ENCODE measurements at places on chromosomes 16 and 17.

DNA sequence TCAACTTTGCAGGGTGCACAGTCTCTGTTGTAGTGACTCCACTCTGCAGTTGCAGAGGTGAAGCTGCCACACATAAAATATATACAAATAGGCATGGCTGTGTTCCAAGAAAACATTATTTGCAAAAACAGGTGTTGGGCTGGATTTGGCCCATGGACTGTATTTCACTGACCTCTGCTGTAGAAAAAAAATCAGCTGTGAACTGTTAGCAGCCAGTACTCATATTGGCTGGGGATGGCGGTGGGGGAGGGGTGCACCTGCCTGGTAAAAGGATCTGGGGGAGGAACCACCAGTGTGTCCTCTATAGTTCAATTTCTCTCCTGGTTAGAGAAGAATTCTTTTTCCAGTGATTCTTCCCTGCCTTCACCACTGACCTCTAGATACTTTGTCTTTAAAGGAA, 50.0 kb downstream of the SHISA9 start:
- peaks cover 2% of the 10 kb centered on the region for H3K27me3 ChIP-seq
- no peak overlapping the region for H3K27ac ChIP-seq
- H3K36me3 ChIP-seq = no peaks in the 10 kb centered on the region
- no peak for DNase-seq
- H3K4me1 ChIP-seq = no peaks in the 10 kb centered on the region

- H3K4me3 ChIP-seq = no peak overlapping the region
- no peak for DNase-seq
- no peaks in the 10 kb centered on the region for H3K4me1 ChIP-seq
- no peak overlapping the region for H3K27ac ChIP-seq
- no peaks in the 10 kb centered on the region for H3K36me3 ChIP-seq
These were observed 25.5 kb upstream of the LRRC75A start for GRCh38 chr17:16517477-16517876.

- H3K4me1 ChIP-seq = peaks cover under 1% of the 10 kb centered on the region
- H3K4me3 ChIP-seq = no peak overlapping the region
- H3K27ac ChIP-seq = no peak overlapping the region
- H3K27me3 ChIP-seq = no peaks in the 10 kb centered on the region
- H3K36me3 ChIP-seq = peaks cover 59% of the 10 kb centered on the region
These were observed 5.5 kb upstream of the RAPGEFL1 start for GRCh38 chr17:40171750-40172149.

DNA sequence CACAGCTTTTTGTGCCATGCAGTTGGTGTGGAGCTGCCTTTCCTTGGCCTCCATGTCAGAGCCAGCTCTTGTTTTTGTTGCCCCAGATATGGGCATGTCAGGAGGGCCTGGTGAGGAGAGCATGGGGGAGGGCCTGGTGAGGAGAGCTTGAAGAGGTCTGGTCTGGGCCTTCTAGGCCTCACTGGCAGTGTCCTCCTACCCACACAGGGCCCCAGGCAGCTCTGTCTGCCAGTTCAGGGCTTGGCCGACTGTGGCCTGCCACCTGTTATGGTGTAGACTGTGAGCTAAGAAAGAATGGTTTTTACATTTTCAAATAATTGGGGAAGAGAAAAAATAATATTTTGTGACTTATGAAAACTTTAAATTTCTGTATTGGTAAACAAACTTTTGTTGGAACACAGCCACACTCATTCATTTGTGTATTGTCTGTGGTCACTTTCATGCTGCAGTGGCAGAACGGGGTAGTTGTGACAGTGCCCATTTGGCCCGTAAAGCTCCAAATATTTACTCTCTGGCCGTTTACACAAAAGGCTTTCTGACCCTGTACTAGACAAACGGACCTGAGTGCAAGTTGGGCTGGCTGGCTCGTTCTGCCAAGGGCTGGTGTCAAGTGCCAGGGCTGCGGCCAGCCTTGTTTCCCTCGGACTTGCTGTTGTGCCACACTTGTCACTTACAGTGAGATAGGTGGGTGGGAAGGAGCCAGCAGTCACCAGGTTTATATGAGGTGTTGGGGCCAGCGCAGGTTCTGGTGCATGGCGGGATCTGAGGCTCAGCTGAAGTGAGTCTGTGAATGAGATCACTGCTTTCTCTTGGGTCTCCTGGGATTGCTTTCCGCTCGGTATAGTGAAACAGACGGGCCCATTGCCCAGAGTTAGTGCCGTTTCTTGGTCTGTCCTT, 18.2 kb downstream of the PGS1 start:
- H3K27ac ChIP-seq = no peak overlapping the region
- no peaks in the 10 kb centered on the region for H3K4me1 ChIP-seq
- no peak for DNase-seq
- peaks cover 84% of the 10 kb centered on the region for H3K36me3 ChIP-seq

- H3K4me1 ChIP-seq = no peaks in the 10 kb centered on the region
- DNase-seq = no peak
- H3K27ac ChIP-seq = no peak overlapping the region
- H3K36me3 ChIP-seq = no peaks in the 10 kb centered on the region
- no peak overlapping the region for H3K4me3 ChIP-seq
These were observed 10.3 kb downstream of the NUPR1 start for GRCh38 chr16:28528463-28528867.

DNA sequence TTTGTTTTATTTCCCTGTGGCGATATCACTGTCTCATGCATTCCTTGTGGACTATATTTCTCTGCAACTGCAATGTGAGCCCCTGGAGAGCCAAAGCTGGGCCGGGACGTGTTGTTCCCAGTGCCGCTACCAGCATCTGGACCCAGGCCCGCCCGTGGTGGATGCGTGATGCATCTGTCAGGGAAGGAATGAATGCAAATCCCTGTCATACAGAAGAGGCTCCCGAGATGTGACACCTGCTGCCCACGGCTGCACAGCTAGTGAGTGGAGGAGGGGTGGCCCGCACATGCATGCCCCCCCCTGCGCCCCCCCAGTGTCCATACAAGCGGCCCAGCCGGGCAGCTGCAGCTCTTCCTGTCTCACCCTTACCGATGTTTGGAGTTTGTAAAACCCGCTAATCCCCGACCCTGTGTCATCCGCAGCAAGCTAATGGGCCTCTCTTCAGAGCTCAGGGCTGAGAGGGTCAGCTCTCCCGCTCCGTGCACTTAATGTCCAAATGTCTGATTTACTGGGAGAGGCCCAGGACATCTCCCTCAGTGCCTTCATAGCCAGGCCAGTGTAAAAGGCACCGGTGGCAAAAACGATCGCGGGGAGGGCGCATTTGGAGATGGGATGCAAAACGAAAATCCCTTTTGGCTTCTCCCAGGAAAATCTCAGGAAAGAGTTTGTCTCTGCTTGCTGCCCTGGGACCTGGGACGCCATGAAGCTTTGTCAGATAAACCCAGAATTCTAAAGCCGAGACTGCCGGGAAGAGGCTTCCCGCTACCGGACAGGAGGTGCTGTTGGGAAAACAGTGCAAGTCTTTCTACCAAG, 91.8 kb downstream of the FOXL1 start:
- H3K27me3 ChIP-seq = no peaks in the 10 kb centered on the region
- no peak overlapping the region for H3K27ac ChIP-seq
- H3K4me1 ChIP-seq = no peaks in the 10 kb centered on the region
- no peak for DNase-seq

GRCh38 chr17:81076141-81076679, 41.3 kb downstream of the BAIAP2 start:
- no peak overlapping the region for H3K27ac ChIP-seq
- no peaks in the 10 kb centered on the region for H3K4me1 ChIP-seq
- DNase-seq = no peak
- no peak overlapping the region for H3K4me3 ChIP-seq
- H3K36me3 ChIP-seq = no peaks in the 10 kb centered on the region

- no peak overlapping the region for H3K4me3 ChIP-seq
- no peak overlapping the region for H3K27ac ChIP-seq
- no peak for DNase-seq
These were observed 69.0 kb downstream of the OR1D5 start for GRCh38 chr17:2994441-2994840.

- peaks cover 51% of the 10 kb centered on the region for H3K4me1 ChIP-seq
- peak overlapping the region; percentile 59 for H3K27ac ChIP-seq
These were observed 22.4 kb downstream of the SOCS3 start for GRCh38 chr17:78337244-78338109.

GRCh38 chr16:2039274-2040031, 8.2 kb downstream of the NTHL1 start:
- no peak for DNase-seq
- no peaks in the 10 kb centered on the region for H3K27me3 ChIP-seq
- peaks cover 4% of the 10 kb centered on the region for H3K4me1 ChIP-seq
- H3K27ac ChIP-seq = no peak overlapping the region
- H3K36me3 ChIP-seq = no peaks in the 10 kb centered on the region
- no peak overlapping the region for H3K4me3 ChIP-seq

DNA sequence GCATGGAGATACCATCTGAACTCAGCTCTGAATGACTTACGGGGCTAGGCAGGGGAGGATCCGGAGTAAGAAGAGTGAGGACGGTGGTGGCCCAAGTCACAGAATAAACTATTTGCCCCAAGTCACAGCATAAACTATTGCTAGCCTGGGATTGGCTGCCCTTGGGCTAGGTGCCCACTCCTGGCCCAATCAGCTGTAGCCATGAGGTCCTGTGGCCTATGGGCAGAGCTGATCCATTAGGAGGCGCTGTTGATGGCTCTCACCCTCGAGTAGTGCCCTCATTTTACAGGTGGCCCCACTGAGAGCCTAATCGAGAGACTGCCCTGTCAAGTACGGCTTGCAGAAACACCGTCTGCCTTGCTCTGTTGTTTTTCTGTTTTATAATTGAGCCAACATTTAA, 62.3 kb upstream of the ZNF423 start:
- no peaks in the 10 kb centered on the region for H3K36me3 ChIP-seq
- DNase-seq = no peak
- H3K4me3 ChIP-seq = no peak overlapping the region
- H3K27me3 ChIP-seq = no peaks in the 10 kb centered on the region

GRCh38 chr17:68401288-68401687, 56.0 kb downstream of the WIPI1 start:
- H3K27ac ChIP-seq = no peak overlapping the region
- H3K4me3 ChIP-seq = no peak overlapping the region
- no peak for DNase-seq
- no peaks in the 10 kb centered on the region for H3K36me3 ChIP-seq
- H3K4me1 ChIP-seq = peaks cover 6% of the 10 kb centered on the region

DNA sequence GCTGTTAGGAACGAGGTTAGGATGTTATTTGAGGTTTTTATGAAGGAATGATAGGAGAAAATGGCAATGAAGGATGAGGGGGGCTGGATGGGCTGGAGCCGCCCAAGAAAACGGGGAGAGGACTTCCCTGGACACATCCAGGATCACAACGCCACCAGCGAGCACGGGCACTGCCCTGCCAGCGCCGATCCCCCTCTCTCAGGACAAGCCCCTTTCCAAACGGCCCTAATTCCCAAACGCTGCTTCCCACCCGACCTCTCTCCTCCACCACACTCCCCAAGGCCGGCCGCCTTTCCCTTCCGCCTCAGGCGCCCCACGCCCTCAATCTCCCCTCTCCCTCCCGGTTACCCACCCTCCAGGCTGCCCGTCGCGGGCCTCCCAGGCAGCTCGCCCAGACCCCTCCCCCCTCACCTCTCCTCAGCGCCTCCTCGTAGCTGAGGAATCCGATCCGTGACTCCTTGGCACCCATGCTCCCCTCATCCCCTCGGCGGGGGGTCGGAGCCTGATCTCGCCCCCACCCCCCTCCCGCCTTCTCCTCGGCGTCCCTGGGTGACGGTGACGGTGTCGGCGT, 377 bp downstream of the USP32 start:
- H3K27ac ChIP-seq = peak overlapping the region; percentile 96
- peak overlapping the region; percentile 86 for H3K4me3 ChIP-seq
- no peaks in the 10 kb centered on the region for H3K27me3 ChIP-seq
- peaks cover 38% of the 10 kb centered on the region for H3K4me1 ChIP-seq
- no peak for DNase-seq
- H3K36me3 ChIP-seq = no peaks in the 10 kb centered on the region

GRCh38 chr17:28926366-28926765, 23.5 kb upstream of the DHRS13 start:
- DNase-seq = no peak
- H3K27ac ChIP-seq = peak overlapping the region; percentile 74
- no peaks in the 10 kb centered on the region for H3K27me3 ChIP-seq
- no peaks in the 10 kb centered on the region for H3K36me3 ChIP-seq

- peak; percentile 75 for DNase-seq
- peak overlapping the region; percentile 71 for H3K4me3 ChIP-seq
- H3K27ac ChIP-seq = no peak overlapping the region
- H3K36me3 ChIP-seq = no peaks in the 10 kb centered on the region
These were observed 725 bp upstream of the SPHK1 start for GRCh38 chr17:76383546-76384221.

DNA sequence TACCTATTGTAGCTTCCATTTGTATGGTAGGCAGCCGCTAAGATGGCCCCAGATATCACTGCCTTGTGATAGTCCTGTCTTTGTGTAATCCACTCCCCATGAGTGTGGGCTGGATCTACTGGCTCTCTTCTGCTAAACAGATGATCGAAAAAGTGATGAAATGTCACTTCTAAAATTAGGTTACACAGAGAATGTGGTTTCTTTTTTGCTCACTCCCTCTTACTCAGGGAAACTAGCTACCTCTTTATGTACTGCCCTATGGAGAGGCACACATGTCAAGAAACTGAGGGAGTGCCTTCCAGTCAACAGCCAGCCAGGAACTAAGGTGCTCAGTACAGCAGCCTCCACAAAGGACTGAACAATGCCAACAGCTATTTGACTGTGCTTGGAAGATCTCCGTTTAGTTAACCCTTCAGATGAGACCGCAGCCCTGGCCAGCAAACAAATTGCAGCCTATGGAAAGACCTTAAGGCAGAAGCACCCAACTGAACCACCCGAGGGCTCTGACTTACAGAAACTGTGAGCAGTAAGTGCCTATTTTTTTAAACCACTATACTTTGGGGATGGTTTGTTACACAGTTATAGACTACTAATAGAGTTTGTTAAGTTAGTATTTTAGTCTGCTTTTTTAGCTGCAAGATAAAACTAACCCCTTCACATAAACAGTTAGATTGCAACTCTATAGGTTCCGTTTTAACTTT, 113.2 kb upstream of the MAF start:
- H3K4me3 ChIP-seq = no peak overlapping the region
- H3K27ac ChIP-seq = no peak overlapping the region
- H3K27me3 ChIP-seq = no peaks in the 10 kb centered on the region

DNA sequence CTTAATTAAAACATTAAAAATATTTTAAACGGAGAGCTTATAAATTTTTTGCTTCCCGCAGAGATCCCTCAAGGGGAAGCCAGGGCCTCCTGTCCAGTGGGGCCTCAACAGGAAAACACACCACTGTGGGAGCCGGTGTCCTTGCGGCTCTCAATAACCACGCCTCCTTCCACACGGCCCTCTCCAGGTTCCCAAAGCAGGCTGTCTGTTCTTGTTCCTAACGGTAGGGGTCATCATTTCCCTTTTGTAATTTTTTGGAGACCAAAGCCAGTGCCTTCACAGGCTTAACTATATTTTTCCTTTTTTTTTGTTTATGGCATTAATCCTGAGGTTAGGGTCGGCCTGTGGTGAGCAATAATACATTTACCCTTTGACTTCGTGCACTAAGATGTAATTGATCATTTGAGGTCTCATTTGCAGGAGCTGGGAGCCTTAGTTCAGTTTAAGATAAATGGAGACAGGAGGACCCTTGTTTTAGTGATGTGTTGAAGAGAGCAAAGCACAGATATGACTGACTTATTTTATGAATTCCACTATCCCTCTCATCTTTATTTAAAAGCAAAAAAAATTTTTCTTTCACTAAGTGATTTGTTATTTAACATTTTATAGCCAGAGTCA, 77.5 kb upstream of the N4BP1 start:
- DNase-seq = peak; percentile 14
- H3K4me1 ChIP-seq = no peaks in the 10 kb centered on the region
- H3K27ac ChIP-seq = no peak overlapping the region
- H3K4me3 ChIP-seq = no peak overlapping the region
